Stimulated activated CD4-positive, alpha-beta T cell treated with anti-CD3 and anti-CD28 coated beads, Interleukin-1b, Interleukin-23, amount 100 ng/mL, for 1 hour (primary cell): ENCODE measurements at places on chromosomes 16 and 17.

GRCh38 chr17:53472586-53472985 lies 350.1 kb upstream of the KIF2B start:
- DNase-seq = no peak

- no peak for DNase-seq
Measured at GRCh38 chr17:60640503-60640902, 37.1 kb upstream of the BCAS3 start.

GRCh38 chr16:12149971-12150370 lies 173.4 kb downstream of the SNX29 start:
- no peak for DNase-seq

DNA sequence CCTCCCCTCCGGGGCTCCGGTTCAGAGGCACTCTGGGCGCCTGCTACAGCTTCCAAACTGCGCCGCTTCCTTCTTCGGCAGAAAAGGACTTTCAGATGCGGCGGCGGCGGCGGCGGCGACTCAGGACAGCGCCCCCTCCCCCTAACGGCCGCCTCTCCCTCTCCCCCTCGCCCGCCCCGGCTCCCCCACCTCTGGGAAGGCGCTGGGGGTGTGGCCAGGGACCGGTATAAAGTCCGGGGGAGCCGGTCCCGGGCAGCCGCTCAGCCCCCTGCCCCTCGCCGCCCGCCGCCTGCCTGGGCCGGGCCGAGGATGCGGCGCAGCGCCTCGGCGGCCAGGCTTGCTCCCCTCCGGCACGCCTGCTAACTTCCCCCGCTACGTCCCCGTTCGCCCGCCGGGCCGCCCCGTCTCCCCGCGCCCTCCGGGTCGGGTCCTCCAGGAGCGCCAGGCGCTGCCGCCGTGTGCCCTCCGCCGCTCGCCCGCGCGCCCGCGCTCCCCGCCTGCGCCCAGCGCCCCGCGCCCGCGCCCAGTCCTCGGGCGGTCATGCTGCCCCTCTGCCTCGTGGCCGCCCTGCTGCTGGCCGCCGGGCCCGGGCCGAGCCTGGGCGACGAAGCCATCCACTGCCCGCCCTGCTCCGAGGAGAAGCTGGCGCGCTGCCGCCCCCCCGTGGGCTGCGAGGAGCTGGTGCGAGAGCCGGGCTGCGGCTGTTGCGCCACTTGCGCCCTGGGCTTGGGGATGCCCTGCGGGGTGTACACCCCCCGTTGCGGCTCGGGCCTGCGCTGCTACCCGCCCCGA lies at the start of gene IGFBP4:
Gene IGFBP4 (plus strand): TSS at position 255 of the 792 bp plus-strand sequence. CDS start 286 bp downstream, at position 541.
- DNase-seq = peak; percentile 24

DNA sequence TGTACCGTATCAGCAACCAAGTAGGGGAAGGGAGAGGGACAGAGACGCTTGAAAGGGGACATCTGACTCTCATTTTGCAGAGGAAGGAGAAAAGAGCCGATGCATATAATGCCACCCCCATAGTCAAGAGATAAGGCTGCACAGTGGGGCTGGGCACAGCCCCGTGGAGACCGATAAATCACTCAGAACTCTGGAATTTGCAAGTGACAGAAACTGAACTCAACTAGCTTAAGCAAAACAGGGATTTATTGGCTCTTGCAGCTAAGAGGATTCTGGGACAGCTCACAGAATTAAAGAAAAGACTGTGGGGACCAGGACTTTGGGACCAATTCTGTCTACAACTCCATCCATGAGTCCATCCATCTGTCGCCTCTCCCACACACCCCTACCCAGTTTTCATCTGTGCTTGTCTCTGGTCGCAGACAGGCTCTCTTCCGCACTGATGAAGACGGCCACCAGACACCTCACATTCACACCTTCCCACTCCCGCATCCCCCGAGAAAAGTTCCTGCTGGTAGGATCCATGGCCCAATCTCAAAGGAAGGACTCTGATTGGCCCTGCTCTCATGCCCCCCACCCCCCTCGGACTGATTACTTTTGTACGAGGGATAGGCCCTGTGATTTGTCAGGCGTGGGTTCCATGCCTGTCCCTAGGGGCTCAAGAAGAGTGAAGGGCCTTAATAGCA lies 105.9 kb upstream of the RPL38 start:
- DNase-seq = no peak

DNA sequence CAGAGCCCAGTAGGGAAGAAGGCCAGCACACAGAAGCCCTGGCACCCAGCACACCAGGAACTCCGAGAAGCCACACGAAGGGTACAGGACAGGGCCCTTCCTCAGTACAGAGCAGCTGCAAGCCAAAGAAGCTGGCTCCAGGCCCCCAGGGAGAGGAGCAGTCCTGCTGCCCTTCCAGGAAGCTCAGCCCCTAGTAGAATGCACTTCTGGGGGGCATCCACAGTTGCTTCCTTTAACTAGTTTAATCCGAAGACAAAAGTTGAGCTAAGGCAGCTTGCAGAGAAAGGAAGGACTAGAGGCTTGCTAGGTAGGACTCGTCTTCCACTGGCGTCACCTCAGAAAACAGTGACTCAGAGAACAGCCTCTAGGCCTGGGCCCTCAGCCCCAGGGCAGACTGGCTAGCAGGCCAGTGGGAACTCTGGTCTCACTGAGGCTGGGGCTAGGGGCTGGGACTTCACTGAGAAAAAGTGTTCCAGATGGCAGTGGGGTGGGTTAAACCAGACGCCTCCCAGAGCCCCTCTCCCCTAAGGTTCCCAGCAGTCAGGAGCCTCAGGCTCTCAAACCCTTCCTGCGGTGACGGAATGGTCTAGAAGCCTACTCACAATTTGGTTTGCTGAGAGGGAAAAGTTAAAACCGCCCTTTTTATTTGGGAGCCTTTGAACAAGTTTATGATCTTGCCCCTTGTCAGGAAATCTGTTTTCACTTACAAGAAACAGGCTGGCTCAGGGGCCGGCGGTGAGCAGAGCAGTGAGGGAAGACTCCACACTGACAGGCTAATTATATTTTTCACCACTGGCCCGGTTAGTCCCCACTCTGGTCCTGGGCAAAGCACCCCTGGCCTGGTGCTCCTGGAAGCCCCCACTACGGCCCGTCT lies 41.4 kb downstream of the ACTG1 start:
- DNase-seq = no peak

- no peak for DNase-seq
Measured at GRCh38 chr17:65417406-65418221, 143.8 kb downstream of the AXIN2 start.

- peak; percentile 44 for DNase-seq
Measured at GRCh38 chr17:49575679-49576087, at the start of gene NXPH3. NXPH3 (plus strand) TSS chr17:49575871; CDS start chr17:49576220, 349 bp downstream.

DNA sequence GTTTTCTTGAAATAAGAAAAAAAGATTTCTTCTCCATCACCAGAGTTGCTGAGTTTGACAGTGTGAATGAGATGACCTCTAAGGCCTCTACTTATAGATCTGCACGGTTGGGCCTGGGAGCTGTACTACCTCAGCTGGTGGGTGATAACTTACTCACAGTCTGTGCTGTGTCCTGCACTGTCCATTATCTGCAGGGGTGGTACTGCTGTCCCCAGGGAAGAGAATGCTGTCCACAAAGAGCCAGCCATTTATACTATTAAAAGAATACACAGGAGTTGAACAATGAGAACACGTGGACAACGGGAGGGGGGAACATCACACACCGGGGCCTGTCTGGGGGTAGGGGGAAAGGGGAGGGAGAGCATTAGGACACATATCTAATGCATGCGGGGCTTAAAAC lies 655.3 kb downstream of the WWOX start:
- no peak for DNase-seq

- no peak for DNase-seq
Measured at GRCh38 chr16:12024429-12024828, 47.9 kb downstream of the SNX29 start.

- DNase-seq = no peak
Measured at GRCh38 chr17:10513299-10514067, 4.9 kb downstream of the MYH1 start.

DNA sequence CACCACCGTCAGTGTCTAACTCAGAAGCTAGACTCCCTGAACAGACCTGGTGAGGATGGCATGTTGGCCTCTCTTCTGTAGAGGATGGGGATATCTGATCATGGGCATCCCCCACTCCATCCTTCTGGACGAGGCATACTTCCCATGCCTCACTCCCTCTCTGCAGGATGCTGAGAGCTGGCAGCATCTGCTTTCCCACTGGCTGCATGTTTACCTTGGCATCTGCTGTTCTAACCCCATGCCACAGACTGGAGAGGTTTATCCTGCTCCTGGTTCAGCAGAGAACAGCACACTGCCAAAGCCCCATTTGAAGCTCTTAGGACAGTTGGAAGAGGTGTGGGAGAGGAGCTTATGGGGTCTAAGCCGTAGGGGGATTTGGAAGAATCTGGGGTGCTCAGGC lies 46.0 kb downstream of the YPEL2 start:
- DNase-seq = no peak

DNA sequence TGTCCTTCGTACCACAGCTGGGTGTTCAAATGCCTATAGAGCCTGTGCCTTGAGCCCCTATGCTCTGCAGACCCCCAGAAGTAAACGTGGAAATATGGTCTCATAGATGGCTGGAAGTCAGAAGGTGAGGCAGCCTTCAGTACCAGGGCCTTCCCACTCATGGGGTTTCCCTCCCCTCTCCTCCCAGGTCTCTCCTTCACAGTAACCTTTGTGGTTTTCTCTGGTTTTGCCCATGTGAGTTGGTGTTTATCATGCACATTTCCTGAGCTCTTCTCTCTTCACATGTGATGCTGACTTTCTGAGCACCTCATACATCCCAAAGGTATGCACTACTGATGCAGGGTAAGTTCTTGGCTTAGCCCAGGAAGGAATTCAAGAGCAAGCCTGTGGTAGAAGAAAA lies 35.4 kb downstream of the TMEM114 start:
- no peak for DNase-seq

GRCh38 chr17:46943501-46944393 lies 20.8 kb downstream of the GOSR2 start:
- DNase-seq = no peak

DNA sequence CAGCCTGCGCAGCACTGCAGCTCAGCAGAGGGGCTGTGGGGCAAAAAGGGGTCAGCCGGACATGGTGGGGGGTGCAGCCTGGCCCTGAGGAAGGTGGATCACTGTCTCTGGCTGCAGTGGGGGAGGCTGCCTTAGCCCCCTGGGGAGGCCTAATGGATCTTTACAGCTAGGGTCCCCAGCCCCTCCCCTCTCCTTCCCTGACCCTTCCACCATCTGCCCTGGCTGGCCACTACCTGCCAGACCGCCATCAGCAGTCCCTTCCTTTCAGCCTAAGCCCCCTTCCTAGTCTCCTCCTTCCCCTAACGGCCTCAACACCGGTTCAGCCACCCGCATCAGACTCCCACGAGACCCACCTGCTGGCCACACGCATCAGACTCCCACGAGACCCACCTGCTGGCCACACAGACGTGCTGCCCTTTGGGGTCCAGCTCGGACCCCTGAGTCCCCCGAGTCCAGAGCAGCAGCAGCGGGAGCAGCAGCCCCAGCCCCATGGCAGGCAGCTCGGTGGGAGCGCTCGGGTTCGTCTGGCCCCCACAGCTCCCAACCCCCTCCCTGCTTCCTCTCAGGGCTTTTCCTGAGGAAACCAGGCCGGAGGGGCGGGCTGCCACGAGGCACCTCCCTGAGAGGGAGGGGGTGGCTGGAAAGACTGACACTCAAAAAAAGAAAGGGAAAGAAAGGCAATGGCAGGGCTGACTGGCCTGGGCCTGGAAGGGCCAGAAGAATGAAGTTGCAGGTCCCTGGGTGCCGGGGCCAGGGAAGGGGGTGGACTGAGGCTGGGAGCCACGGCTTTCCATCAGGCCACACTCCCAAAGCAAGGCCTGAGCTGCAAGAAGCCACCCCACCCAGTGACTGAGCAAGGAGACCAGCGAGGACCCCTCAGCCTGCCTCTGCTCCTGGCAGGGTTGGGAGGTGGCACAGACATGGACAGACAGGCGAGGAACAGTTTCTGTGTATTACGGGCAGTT lies at the start of gene SCARF1:
Gene SCARF1 (minus strand): TSS at position 526 of the 965 bp plus-strand sequence. CDS start 35 bp downstream, at position 491.
- DNase-seq = no peak

- DNase-seq = no peak
Measured at GRCh38 chr17:73232587-73233373, 28.9 kb downstream of the CPSF4L start.

- DNase-seq = no peak
Measured at GRCh38 chr16:30914830-30915229, 8.5 kb upstream of the FBXL19 start.

- no peak for DNase-seq
Measured at GRCh38 chr16:73396556-73396955, 348.6 kb upstream of the ZFHX3 start.

DNA sequence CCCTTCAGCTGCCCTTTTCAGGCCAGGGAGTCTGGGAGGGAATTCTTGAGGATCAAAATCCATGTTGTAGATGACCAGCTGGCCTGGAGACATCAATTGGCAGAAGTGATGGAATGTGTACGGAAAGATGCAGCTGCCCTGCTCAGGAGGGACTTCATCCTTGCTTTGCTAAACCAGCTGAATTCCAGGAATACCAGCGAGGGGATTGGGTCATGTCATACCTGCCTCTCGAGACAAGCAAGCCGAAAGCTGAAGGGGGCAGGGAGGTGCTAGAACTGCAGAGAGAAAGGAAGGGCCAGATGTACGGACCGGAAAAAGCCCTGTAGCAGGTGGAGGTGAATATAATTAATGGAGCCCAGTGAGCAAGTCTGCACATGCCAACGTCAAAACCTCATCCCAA lies 25.6 kb upstream of the NTN1 start:
- no peak for DNase-seq

DNA sequence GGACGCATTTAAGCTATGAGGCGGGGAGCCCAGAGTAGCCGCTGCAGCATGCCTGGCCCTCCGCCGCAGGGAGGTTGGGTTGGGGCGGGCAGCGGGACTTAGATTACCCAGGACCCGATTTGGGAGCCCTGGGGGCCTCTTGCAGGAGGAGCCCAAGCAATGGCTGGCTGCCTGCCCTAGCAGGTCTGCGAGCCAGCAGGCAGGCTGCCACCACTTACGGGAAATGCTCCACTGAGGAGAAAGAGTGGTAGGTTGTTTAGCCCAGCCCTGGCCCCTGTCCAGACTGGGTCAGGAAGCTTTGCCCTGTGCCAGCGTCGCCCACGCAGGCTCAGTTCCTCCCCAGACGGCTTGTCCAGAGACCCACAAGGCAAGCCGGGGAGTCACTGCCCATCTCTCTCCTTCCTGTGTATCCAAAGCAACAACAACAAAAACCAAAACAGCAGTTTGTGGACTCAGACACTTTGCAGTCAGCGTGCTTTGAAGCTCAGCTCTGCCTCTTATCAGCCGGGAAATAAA lies 10.3 kb upstream of the TVP23A start:
- no peak for DNase-seq

GRCh38 chr16:30559690-30560089 lies 1.5 kb upstream of the ZNF764 start:
- DNase-seq = no peak

- no peak for DNase-seq
Measured at GRCh38 chr17:60891149-60891548, 213.5 kb downstream of the BCAS3 start.

DNA sequence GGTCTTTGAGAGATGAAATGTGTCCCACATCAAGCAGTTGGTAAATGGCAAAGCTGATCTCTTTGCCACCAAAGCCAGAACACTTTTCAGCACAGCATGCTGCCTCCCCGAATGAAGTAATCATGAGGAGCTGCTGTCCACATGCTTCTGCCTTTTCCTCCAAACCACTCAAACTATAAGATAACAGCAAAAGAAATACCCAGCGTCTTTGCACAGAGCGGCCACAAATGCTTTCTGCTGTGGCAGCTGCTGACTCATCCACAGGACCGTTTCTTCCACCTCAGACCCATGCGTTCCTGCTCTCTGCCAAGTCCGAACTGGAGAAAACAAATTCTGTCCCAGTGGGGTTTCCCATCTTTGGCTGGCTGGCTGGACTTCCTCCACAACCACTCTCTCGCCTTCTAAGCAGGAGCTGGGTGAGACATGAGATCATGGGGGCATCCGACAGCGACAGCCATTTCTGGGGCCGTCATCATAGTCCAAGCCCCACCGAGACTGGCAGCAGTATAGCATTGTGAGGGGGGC lies 27.1 kb downstream of the TBC1D3B start:
- no peak for DNase-seq

- no peak for DNase-seq
Measured at GRCh38 chr17:4678448-4679026, 25.4 kb downstream of the PELP1 start.
